ENCODE measurements at places on chromosomes 7 and 10. TPM values are rescaled to one million over a fixed set of nuclear protein-coding genes. Genes with fewer than 3 reads are reported as not detected.
A peak's percentile ranks its signal among the peaks of the same experiment; 100 is the strongest.

Gene GRID2IP
- not detected for total RNA-seq

Gene ANKRD30A
- total RNA-seq: not detected

Gene CCDC3
- 10.0 TPM for total RNA-seq

Gene UNCX
- not detected for total RNA-seq

Gene IL6
- total RNA-seq: 19.8 TPM

Gene ITPRIP
- total RNA-seq: 56.2 TPM

Gene SPAM1
- total RNA-seq: not detected

GRCh38 chr10:125448596-125448995 lies 234.4 kb downstream of the TEX36 start:
- no peaks in the 10 kb centered on the region for H3K36me3 ChIP-seq
- H3K27ac ChIP-seq: no peak overlapping the region
- peak; percentile 48 for DNase-seq
- H3K4me1 ChIP-seq: no peaks in the 10 kb centered on the region
- no peak overlapping the region for H3K4me3 ChIP-seq
- no peaks in the 10 kb centered on the region for H3K27me3 ChIP-seq

GRCh38 chr7:31382722-31383121 lies 42.2 kb upstream of the NEUROD6 start:
- H3K4me3 ChIP-seq: no peak overlapping the region
- DNase-seq: no peak
- H3K4me1 ChIP-seq: no peaks in the 10 kb centered on the region
- no peaks in the 10 kb centered on the region for H3K27me3 ChIP-seq

DNA sequence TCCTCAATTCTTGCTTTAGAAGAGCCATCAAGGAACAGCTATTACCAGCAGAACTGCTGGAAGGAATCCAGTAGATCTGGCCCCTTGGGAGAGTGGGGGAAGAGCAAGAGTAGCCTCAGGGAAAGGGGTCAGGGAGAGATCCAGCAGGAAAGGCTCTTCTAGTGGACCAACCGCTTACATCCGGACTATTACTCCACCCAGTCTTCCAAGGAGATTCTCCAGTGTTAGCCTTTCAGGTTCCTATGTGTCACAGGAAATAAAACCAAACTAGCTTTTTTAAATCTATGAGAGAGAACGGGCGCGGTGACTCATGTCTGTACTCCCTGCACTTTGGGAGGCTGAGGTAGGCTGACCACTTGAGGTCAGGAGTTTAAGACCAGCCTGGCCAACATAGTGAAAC lies 34.3 kb downstream of the TET1 start:
- no peaks in the 10 kb centered on the region for H3K4me1 ChIP-seq
- no peak for DNase-seq
- no peak overlapping the region for H3K27ac ChIP-seq
- no peaks in the 10 kb centered on the region for H3K36me3 ChIP-seq
- H3K4me3 ChIP-seq: no peak overlapping the region
- no peaks in the 10 kb centered on the region for H3K27me3 ChIP-seq

DNA sequence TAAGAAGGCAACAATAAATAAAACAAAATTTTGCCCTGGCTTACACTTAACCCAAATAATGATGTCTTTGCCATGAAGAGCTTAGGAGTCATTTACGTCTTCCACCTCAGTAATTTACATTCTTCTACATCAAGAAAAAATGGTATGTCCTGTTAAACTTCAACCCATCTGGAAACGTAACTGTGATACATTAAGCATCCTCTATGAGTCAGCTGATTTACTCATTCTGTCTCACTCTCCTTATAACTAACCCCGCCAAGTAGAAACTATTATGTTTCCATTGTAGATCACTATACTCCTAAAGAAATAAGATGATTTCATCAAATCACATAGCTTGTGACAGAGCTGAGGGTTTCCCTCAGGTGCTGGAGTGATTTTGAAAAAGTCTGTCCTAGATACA lies 330.7 kb downstream of the CDC14C start:
- H3K27me3 ChIP-seq: no peaks in the 10 kb centered on the region
- DNase-seq: no peak
- H3K4me3 ChIP-seq: no peak overlapping the region
- H3K27ac ChIP-seq: no peak overlapping the region
- no peaks in the 10 kb centered on the region for H3K36me3 ChIP-seq
- H3K4me1 ChIP-seq: no peaks in the 10 kb centered on the region

GRCh38 chr10:74072503-74072902 lies 74.6 kb downstream of the VCL start:
- H3K4me3 ChIP-seq: no peak overlapping the region
- DNase-seq: no peak
- H3K4me1 ChIP-seq: no peaks in the 10 kb centered on the region
- peaks cover 46% of the 10 kb centered on the region for H3K36me3 ChIP-seq

DNA sequence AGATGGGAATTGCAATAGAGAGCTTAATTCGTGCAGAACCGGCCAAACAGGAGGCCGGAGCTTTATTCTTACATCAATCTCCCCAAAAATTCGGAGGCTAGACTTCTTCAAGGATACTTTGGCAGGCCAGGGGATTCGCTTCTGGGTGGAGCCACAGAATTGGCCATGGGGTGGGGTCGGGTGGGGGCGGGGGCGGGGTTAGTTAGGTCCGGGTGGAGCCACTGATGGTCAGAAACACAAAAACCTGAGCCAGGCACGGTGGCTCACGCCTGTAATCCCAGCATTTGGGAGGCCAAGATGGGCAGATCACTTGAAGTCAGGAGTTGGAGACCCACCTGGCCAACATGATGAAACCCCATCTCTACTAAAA lies 87.5 kb downstream of the SEPTIN14 start:
- H3K27ac ChIP-seq: no peak overlapping the region
- no peaks in the 10 kb centered on the region for H3K36me3 ChIP-seq
- no peak for DNase-seq
- H3K4me3 ChIP-seq: no peak overlapping the region
- H3K27me3 ChIP-seq: no peaks in the 10 kb centered on the region
- no peaks in the 10 kb centered on the region for H3K4me1 ChIP-seq

DNA sequence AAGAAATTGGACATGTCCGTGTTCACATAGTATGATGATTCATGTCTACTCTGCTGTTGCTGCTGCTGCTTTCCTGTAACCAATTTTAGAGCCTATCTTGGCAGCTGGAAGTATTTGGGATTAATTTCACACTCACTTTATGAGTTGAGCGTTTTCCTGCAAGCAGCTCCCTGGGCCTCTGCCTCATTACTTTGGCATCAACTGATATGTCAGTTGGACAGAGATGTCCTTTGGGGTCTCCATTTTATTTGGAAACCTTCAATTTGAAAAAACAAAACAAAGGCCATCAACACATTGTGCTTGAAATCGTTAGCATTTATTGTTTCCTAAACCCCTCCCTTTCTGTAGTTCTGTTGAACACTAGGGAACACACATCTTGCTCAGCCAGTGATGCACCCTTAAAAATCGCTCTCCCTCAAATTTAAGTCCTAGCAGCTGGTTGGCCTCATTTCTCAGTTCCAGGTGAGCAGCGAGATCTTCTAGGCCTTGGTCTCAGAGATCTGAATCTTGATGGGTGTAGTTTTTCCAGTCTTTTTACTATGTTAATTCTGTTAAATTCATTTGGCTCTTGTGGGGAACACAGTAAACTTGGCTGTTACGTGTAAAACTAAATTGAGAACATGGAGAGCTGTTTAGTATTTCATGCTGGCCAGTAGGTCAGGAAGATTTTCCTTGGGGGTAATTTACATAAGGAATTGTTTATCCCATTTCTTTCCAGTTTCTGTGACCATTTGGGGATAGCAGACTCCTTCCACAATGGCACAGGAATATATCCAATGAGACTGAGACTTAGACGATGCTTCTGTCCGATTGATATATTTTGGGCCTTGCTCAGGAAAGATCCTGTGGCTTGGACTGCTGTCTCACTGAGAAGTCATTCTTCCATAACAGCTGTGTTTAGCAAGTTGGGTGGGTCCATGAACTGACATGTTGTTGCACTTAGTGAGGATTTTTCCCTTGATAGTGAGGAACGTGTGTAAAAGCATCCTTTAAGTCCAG lies 371.6 kb downstream of the BBS9 start:
- no peak overlapping the region for H3K4me3 ChIP-seq
- no peak for DNase-seq
- no peaks in the 10 kb centered on the region for H3K27me3 ChIP-seq
- H3K27ac ChIP-seq: peak overlapping the region; percentile 71
- no peaks in the 10 kb centered on the region for H3K4me1 ChIP-seq
- no peaks in the 10 kb centered on the region for H3K36me3 ChIP-seq

DNA sequence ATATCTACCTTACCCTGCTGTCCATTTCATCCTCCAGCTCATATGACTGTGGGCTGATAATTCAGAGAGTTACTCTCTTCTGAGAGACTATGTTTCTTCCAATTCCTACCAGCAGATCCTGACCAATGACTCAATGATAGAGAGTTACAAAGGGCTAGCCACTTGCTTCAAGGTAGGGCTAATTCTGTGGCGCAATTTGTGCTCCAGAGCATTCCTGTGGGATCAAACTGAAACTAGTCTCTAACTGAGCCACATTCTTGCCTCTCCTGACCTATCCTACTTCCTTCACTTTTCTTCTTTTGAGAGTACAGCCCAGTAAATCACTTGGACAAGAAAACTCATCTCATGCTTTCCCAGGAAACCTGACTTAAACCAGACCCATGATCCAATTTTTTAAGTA lies 17.9 kb upstream of the ASZ1 start:
- H3K4me3 ChIP-seq: no peak overlapping the region
- no peak for DNase-seq
- H3K27me3 ChIP-seq: no peaks in the 10 kb centered on the region

- no peak for DNase-seq
- no peak overlapping the region for H3K4me3 ChIP-seq
- H3K27ac ChIP-seq: no peak overlapping the region
- no peaks in the 10 kb centered on the region for H3K27me3 ChIP-seq
- no peaks in the 10 kb centered on the region for H3K36me3 ChIP-seq
These were observed 45.2 kb downstream of the LRRC20 start for GRCh38 chr10:70337201-70337651.

DNA sequence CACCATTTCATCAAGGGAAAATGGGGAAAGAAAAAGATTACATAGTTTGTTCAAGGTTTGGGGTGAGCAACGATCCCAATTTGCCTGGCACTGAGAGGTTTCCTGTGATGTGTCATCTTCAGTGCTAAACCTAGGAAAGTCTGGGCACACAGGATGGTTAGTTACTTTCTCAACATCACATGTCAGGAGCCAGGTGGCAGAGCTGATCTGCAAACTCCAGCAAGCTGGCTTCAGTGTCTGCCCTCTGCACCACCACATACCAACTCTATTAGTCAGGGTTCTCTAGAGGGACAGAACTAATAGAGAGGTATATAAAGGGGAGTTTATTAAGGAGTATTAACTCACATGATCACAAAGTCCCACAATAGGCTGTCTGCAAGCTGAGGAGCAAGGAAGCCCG lies 11.3 kb downstream of the ADAM12 start:
- H3K36me3 ChIP-seq: no peaks in the 10 kb centered on the region
- DNase-seq: no peak
- no peaks in the 10 kb centered on the region for H3K27me3 ChIP-seq
- no peak overlapping the region for H3K4me3 ChIP-seq
- H3K4me1 ChIP-seq: no peaks in the 10 kb centered on the region
- no peak overlapping the region for H3K27ac ChIP-seq

GRCh38 chr7:30244340-30244739 lies 40.1 kb upstream of the ZNRF2 start:
- DNase-seq: no peak
- no peak overlapping the region for H3K4me3 ChIP-seq
- no peaks in the 10 kb centered on the region for H3K36me3 ChIP-seq
- no peaks in the 10 kb centered on the region for H3K27me3 ChIP-seq
- H3K4me1 ChIP-seq: no peaks in the 10 kb centered on the region

GRCh38 chr10:25938405-25938804 lies 4.4 kb downstream of the MYO3A start:
- H3K36me3 ChIP-seq: no peaks in the 10 kb centered on the region
- DNase-seq: no peak
- peaks cover 11% of the 10 kb centered on the region for H3K27me3 ChIP-seq
- H3K4me1 ChIP-seq: no peaks in the 10 kb centered on the region
- no peak overlapping the region for H3K4me3 ChIP-seq
- H3K27ac ChIP-seq: no peak overlapping the region

GRCh38 chr10:6020826-6021225 lies 41.3 kb downstream of the IL2RA start:
- H3K27me3 ChIP-seq: no peaks in the 10 kb centered on the region
- H3K4me3 ChIP-seq: no peak overlapping the region
- no peaks in the 10 kb centered on the region for H3K36me3 ChIP-seq
- H3K27ac ChIP-seq: no peak overlapping the region

DNA sequence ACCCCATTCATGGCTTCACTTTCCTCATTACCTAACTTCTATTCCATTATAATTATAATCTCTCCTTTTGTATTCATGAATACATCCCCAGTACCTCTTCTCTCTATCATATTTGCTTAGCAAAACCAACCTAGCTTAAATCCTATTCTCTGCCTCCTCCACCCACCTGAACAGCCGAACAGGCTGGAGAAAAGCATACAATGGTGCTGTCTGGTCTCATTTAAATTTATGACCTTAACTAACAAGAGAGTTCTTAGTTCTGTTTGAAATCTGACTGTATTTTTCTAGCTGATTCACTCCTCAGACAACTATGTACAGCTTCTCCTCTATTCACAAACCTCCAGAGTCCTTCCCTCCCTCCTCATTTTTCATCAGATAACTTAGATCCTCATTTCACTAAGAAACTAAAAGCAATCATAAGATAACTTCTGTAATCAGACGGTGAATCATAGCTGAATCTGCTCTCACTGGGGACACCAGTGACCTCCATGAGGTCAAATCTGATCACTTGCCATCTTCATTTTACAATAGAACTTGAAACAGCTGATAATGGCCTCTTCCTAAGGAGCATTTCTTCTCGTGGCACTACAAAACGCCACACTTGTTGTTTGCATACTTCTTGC lies 233.9 kb upstream of the AOAH start:
- H3K4me1 ChIP-seq: no peaks in the 10 kb centered on the region
- no peaks in the 10 kb centered on the region for H3K27me3 ChIP-seq
- no peak overlapping the region for H3K27ac ChIP-seq
- H3K36me3 ChIP-seq: no peaks in the 10 kb centered on the region
